Ovary (tissue), 10 donors: ENCODE measurements at places on chromosomes 2 and 18. TPM values are rescaled to one million over a fixed set of nuclear protein-coding genes. Genes with fewer than 3 reads are reported as not detected.

DNA sequence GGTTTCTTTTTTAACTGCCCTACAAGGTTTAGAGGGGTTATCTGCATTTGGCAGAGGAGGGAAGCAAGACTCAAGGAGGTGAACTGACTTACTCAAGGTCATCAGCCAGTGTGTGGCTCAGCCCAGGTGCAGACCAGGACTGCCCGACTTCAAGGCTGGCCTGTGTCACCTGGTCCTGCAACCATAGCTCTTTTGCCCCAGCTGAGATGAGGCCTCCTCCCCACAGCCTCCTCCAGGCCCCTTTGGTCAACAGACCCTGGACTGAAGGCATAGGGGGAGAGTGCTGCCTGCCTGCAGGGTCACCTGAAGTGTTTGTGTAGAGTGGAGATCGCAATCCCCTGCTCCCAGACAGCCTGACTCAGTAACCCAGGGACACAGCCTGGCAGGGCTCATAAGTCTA lies 168.5 kb upstream of the GLI2 start:
- no peak for DNase-seq

The SCYGR4 gene
- not detected for total RNA-seq

DNA sequence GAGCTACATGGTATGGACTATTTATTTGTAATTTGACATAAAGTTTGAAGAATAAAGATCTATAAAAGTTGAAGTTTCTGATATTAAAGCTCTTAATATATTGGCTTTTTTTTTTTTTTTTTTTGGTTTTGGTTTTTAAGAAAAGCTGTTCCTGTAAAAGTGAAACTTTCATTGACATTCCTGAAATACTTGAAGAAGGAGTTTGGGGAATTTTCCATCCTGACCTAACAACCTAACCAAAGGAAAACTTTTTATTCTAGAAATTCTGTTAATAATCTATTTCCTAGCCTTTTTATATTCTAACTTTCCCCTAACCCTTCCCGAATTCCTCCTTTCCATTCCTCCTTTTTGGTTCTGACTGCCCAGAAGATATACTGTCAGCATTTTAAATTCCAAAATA lies 83.7 kb downstream of the ACSL3 start:
- DNase-seq = no peak

The DHX57 gene
- 18.5 TPM for total RNA-seq

- no peak for DNase-seq
These were observed 22.8 kb downstream of the HPCAL1 start for GRCh38 chr2:10325278-10326145.

GRCh38 chr2:27335311-27335710 lies 12.4 kb upstream of the MPV17 start:
- no peak for DNase-seq
